ENCODE measurements at places on chromosomes 2 and 18.
A peak's percentile ranks its signal among the peaks of the same experiment; 100 is the strongest.

GRCh38 chr2:63195310-63195709 is 144.7 kb downstream of the OTX1 start:
- DNase-seq: no peak

DNA sequence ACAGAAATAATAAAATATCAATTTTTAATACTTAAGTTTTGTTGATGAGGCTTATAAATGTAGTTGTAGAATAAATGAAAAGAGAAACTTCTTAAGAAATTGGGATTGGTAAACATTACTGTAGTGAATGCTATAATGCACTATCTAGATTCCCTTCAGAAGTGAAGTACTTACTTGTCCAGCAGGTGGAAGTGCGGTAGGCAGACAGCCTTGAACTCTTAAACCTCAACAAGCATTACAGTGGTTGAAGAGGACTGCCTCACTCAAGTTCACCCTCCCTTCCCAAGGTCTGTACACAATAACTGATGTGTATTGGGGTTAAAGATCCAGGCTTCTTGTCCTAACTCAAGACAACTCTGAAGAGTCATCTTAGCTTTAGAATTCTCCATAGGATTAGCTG is 931.0 kb upstream of the LRRTM1 start:
- no peak for DNase-seq

DNA sequence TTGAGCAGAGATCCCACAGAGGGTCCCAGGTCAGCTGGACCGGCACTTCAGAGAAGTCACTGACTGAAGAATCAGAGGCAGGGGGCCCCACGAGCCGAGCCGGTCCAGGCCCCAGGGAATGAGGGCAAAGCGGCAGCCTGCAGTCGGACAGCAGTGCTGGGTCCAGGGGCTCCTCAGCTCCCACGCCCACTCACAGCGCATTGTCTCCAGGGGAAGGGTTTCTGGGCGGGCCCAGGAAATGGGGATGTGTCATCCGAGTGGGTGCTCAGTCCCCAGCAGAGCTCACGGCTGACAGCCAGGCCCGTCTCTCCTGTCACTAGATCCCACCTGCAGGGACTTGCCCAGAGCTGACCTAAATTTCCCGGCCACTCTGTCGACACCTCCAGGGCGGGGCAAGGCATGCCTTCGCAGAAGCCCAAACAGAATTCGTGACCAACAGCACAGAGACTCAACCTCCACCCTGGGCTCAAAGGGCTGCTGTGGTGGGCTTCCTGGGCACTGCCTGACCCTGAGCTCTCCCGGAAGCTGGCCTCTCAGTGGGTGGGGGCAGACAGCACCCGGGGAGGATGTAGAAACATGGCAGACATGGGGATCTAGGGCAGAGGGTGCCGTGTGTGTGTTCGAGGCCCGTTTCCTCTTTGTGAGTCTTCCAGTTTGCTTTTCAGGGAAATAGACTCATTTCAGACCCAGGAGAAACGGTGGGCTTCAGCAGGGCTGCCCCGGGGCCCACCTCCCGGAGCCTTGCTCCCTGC is 42.1 kb upstream of the TAF1B start:
- DNase-seq: peak; percentile 70

GRCh38 chr18:37535968-37536367 is 29.6 kb downstream of the CELF4 start:
- no peak for DNase-seq

GRCh38 chr2:127783101-127783500 is 27.9 kb downstream of the WDR33 start:
- no peak for DNase-seq

DNA sequence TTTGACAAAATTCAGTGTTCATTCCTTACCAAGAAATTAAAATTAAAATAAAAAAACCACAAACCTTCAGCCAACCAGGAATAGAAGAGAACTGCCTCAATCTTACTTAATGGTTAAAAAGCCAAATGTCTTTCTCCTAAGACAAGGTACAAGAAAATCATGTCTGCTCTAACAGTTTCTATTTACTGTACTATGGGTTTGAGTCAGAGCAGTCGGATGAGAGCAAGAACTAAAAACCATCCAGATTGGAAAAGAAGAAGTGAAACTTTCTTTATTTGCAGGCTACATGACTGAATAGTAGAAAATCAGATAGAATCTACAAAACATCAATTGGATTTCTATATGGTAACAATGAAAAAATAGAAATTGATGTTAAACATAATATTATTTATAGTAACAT is 555.5 kb upstream of the TNP1 start:
- DNase-seq: no peak

- DNase-seq: no peak
These were observed 31.7 kb downstream of the INPP4A start for GRCh38 chr2:98476192-98476868.

Data from CD8-positive, alpha-beta T cell (primary cell).